Left cardiac atrium (tissue), 4 donors: ENCODE measurements at places on chromosomes 13 and 19. TPM values are rescaled to one million over a fixed set of nuclear protein-coding genes. Genes with fewer than 3 reads are reported as not detected.
A peak's percentile ranks its signal among the peaks of the same experiment; 100 is the strongest.

GRCh38 chr19:35178701-35179100 is 24.2 kb downstream of the FXYD5 start:
- DNase-seq: no peak

DNA sequence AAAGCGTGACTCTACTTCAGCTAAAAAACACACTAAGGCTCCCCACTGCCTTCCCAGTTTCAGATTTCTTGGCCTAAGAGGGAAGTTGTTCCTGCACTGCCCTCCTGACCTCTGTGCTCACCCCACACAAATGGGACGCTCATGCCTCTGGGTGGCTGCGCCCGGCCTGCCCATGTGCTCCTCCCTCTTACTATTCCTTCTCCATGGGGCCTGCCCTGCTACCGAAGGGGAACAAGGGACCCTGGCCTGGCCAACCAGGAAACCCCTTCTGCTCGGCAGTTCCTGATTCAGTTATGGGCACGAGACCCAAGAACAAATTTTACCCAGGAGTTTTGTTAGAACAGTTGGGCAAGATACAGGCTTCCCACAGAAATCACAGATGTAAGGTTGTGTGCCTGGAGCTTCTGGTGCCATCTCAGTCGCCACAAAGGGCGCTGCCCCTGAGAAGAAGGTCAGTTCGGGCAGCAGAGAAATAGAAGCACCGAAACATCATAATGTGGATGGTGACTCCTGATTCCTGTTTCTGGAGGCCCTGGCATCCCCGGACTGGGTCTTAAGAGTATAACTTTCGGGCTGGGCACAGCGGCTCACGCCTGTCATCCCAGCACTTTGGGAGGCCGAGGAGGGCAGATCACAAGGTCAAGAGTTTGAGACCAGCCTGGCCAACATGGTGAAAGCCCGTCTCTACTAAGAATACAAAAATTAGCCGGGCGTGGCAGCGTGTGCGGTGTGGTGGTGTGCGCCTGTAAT is 5.4 kb upstream of the PLPP2 start:
- no peak for DNase-seq

Gene WIZ
- total RNA-seq: 26.9 TPM

DNA sequence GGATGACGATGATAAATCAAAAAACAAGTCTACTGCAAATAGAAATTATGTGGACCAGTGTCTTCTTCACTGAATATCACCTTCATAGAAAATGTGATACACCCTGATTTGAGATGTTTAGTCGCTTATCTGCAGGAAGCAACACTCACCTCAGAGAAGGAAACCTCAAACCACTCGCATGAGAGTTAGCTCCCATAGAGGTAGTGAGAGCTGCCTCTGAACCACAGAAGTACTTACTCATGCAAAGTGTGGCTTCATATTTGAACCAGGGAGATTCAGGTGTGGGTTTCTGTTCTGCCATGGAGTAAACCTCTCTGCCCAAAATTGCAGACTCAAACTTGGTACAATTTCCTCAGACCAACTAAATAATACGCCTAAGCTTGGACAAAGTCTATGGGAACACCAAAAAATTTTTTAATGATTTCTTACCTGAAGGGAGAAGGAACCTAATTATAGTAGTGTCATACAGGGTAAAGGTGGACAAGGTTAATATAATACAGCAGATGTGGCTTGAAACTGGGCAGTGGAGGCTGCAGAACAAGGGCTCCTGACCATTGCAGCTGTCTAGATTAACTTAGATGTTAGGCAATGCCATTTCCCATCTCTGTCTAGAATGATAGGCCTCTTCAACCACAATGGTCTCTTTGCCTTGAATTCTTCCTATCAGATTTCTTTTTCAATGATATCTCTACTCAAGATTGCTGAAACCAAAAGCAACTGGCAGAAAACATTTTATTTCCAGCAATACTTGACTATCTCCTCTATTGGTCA is 29.6 kb upstream of the RCBTB2 start:
- DNase-seq: no peak

DNA sequence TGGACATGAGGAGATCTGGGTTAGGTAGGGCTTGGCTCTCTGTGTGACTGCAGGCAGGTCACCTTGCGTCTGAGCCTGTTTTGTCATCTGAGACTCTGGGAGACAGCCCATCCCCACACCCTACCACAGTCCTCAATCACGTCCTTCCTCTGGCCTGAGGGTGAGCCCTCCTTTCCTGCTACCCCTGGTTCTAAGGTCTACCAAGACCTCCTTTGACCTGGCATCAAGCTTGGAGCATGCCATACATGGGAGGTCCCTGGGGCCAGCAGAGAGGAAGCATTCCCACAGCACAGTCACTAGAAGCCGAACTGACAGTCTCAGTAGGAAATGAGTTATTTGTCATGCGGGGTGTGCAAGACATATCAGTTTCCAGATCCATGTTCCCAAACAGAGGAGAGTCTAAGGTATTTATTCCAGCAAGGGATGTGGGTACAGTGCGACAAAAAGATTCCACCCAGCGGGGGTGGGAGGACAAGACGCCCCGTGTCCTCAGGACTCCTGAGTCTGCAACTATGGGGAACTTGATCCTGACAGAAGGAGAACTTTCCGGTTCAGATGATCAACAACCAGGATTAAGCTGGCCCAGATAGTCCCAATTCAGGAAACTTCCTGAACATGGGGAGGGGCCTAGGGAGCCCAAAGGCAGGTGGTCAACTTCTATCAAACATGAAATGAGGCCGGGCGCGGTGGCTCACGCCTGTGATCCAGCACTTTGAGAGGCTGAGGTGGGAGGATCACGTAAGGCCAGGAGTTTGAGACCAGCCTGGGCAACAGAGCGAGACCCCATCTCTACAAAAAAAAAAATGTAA is 9.5 kb downstream of the ARRDC2 start:
- no peak for DNase-seq

- DNase-seq: no peak
Observed at GRCh38 chr13:105087945-105088344, 1447.5 kb downstream of the EFNB2 start.

GRCh38 chr13:114112231-114112825 is 20.1 kb downstream of the RASA3 start:
- peak; percentile 16 for DNase-seq

GRCh38 chr13:43206838-43207237 is 183.5 kb downstream of the DNAJC15 start:
- DNase-seq: no peak

- no peak for DNase-seq
Observed at GRCh38 chr19:1355568-1356507, 27.9 kb upstream of the NDUFS7 start.

GRCh38 chr13:41939398-41939797 is 21.5 kb downstream of the VWA8 start:
- DNase-seq: no peak

Gene VAV1
- 7.4 TPM for total RNA-seq

DNA sequence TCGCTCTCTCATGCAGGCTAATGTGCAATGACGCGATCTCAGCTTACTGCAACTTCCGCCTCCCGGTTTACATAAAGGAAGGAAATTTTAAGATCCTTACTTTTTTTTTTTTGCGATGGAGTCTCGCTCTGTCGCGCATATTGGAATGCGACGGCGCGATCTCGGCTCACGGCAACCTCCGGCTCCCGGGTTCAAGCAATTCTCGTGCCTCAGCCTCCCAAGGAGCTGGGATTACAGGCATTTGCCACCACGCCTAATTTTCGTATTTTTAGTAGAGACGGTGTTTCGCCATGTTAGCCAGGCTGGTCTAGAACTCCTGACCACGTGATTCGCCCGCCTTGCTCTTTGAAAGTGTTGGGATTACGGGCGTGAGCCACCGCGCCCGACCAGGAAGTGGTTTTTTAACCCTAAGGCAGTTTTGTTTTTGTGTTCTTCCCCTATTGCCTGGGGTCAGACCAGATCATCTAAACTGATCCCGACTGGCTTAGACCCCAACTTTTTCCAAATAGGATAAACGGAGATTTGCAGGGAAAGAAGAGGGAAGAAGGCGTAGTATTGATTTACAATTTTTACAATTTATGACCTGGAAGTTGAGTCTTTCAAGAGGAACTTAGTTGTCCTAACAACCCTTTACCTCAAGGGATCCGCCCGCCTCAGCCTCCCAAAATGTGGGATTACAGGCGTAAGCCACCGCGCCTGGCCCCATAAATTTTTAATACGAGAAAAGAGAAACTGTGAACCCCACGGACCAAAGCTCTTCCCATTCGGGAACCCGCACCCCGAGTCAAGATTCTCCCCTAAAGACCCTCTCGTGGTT is 142.0 kb downstream of the ZNF737 start:
- peak; percentile 59 for DNase-seq

GRCh38 chr13:51534041-51534817 is 50.0 kb upstream of the WDFY2 start:
- peak; percentile 33 for DNase-seq

DNA sequence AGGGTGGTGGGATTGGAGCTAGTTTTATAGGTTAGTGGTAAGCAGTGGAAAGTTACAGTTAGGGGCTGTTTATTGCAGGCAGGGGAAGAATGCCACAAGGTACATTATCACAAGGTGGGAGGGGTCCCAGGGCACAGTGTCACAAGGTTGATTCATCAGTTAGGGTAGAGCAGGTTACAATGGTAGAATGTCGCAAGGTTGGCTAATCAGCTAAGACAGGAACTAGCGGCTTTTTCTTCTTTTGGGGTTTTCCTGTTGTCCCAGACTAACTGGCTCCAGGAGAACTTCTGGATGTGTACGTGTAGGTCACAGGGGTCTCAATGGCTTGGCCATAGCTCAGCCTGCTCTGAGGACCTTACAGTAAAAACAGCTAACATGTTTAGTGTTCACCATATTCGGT is 1221.1 kb downstream of the SLITRK1 start:
- no peak for DNase-seq

Gene WDR88
- not detected for total RNA-seq

Gene NCAN
- not detected for total RNA-seq

Gene NCR1
- total RNA-seq: not detected

- DNase-seq: no peak
Observed at GRCh38 chr13:20988909-20989655, 72.3 kb downstream of the LATS2 start.

DNA sequence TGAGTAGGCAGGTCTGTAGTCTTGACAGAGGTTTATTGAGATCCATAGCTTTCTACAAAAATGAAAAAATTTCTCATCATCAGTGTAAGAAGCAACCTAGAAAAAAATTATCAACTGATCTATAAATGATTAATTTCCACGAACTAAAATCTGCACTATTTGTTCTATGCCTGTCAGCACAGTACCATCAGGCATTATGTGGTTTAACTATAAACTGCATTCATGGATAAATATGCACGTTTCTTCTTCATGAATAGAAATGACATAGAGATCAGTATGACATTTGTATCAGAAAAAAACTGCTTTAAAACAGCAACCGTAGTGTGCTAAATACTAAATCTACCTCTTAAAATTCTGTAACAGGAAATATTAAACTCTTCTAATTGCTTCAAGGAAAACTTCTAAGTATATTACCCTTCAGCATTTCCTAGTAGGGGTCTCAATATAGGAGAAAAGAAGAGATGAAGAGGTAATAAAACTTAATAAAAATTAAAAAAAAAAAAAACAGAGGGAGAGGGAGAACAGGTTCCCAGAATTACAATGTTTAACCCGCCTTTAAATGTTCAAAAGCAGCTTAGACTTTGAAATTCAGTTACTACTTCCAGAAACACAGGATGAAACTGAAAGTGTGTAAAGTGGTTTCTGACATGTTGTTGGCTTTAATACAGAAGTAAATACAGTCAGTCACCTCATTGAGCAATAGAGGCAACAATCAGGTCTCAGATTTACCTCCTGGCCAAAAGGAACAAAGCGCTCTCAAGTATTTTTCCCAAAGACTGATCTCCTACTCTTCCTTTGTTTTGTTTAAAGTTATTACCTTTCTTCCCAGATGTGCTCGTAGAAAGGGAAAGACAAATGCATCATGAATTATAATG is 144.4 kb downstream of the DIAPH3 start:
- DNase-seq: no peak

- no peak for DNase-seq
Observed at GRCh38 chr13:108494991-108495645, 134.3 kb upstream of the MYO16 start.

GRCh38 chr13:90719461-90719860 is 628.0 kb upstream of the MIR17HG start:
- DNase-seq: no peak

- no peak for DNase-seq
Observed at GRCh38 chr19:34131100-34131499, 41.2 kb upstream of the LSM14A start.

Gene ZNF565
- 4.8 TPM for total RNA-seq

GRCh38 chr13:78806457-78806856 is 147.5 kb upstream of the OBI1 start:
- no peak for DNase-seq

Gene PIK3R2
- total RNA-seq: 22.1 TPM

Gene ZNF66
- total RNA-seq: 1.9 TPM

GRCh38 chr13:74825152-74825937 is 656.6 kb downstream of the TBC1D4 start:
- DNase-seq: no peak

Gene PNMA8C
- total RNA-seq: 0.09 TPM

GRCh38 chr13:52414963-52415362 is 9.0 kb upstream of the THSD1 start:
- DNase-seq: no peak

Gene PET100
- 150 TPM for total RNA-seq

Gene DPF1
- total RNA-seq: not detected

Gene ACTL9
- total RNA-seq: not detected

Gene ZNF628
- 5.3 TPM for total RNA-seq

DNA sequence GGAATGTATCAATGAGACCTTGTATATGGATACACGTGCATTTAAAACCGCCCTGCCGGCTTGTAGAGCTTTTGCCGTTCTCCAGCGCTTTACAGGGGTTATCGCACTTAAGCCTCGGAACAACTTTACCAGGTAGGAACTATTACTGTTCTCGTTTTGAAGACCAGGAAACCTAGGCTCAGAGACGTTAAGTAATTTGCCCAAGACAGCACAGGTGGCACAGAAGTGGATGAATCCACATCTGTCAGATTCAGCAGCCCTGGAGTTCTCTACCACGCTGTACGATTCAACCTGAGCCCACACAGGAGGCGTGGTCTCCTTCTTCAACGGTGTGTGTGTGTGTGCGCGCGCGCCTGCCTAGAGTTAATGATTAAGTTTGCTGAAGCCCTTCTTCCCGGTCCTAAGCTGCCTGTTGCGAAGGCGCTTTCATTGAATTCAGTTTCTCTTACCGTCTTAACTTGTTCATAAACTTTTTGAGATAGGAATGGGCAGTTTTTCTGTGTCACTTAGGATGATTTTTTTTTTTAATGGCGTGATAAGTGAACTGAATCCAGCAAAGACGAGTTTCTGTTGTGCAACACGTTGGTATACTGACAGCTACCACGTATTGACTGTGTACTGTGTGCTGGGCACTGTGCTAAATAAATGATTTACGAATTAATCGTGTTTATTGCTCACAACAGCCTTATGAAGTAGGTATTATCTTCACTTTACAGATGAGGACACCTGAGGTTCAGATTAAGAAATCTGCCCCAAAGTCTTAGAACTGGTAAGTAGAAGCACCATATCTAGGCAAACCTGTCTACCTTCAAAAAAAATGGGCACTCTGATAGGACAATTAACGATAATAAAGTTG is 67.4 kb downstream of the KCNRG start:
- peak; percentile 64 for DNase-seq

DNA sequence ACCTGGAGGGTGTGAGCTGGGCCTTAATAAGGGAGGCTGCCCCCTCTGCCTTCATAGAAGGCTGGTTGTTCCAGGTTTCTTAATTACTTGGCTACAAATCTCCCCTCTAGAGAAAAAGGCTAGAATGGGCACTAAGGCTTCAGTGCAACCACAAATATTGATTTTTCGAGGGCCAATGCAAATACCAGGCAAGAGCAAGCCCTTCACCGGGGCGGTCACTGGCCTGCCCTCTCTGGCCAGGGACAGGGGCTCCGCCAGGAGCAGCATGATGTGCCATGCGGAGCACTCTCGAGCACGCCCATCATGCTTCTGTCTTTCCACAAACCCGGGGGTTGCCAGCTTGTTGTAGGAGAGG is 127.8 kb upstream of the SPACA7 start:
- DNase-seq: no peak

Gene SHISA7
- total RNA-seq: not detected
